ENCODE measurements at places on chromosomes 12 and 14.

DNA sequence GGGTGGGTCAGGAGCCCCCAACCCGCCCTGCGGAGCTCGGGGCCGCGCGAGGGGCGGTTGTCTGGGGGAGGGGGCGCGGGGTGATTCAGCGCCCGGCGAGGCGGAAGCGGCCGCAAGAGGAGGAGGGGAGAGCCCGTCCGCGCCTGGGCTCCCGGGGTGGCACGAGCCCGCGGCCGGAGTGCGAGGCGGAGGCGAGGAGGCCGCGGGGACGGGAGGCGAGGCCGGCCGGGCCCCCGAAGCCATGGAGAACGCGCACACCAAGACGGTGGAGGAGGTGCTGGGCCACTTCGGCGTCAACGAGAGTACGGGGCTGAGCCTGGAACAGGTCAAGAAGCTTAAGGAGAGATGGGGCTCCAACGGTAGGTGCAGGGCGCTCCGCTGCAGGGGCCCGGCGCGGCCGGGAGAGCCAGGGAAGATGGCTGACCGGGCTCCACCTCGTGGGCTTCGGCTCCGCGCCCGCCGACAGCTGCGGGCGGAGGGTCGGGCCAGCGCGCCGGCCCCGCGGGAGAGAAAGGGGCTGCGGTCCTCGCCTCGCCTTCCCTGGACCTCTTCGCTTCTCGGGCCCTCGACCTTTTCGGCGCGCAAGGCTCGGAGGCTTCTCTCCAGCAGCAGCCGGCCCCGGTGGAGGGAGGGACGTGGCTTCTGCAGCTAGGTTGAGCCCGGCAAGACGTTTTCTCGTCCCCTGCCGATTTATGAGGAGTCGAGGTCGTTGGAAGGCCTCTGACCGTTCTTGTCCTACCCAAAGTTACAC, 677 bp downstream of the ATP2A2 start:
- DNase-seq, result peak; percentile 7

DNA sequence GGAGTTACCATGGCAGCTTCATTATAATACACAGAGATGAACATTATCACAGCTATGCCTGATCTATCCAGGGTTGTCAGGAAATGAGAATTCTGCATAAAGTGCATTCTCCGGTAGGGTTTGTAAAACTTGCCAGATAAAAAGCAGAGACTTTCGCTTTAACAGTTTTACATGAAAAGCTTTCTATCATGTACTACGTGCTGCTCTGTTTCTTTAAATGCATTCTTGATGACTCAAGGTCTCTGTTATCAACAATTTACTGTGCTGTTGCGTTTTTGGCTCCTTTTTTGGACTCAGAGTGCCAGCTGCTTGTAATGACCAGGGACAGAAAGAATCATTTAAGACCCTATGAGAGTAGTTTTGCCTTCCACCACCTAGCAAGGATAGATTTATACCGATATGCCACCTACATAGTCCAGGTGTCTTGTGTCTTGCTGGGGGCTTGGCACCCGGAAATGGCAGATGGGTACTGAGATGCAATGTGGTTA, 371.2 kb downstream of the BTG1 start:
- no peak for DNase-seq

DNA sequence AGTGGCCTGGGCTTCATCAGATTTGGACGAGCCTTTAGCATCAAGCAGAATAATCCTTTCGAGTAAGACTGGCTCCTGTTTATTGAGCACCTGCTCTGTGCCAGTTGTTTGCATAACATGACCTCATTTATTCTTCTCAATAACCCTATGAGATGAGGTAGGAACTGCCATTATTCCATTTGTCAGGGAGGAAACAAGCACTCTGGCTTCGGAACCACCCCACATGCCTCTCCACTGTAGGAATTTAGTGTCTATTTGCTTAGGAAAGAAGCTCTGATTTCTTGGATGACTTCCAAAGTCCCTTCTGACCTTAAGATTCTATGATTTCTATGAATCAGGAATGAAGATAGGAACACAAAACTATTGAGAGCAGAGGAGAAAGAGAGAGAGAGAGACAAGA, 11.0 kb downstream of the SAMD4A start:
- no peak for DNase-seq

DNA sequence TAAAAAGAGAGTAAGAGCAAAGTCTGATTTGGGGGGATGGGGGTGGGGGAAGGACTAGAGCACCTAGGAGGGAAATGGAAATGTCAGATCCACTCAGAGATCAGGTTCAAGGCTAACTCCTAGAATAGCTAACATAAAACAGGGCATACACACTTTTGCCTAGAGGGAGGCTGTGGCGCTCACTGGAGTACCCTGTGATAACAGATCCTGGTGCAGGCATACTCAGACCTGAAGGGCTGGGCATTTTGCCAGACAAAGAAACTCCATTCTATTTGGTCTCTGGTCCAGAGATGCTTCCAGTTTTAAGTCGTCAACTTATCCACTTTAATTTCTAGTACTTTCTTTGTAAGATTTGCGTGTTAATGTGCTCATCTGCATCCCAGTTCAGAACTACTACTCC, 5.8 kb downstream of the CTDSP2 start:
- DNase-seq, result no peak

- DNase-seq, result no peak
These were observed 14.8 kb downstream of the JDP2 start for GRCh38 chr14:75442642-75443041.

GRCh38 chr12:3974883-3975282, 101.7 kb upstream of the PARP11 start:
- DNase-seq, result no peak

- no peak for DNase-seq
These were observed 4.7 kb upstream of the CPNE6 start for GRCh38 chr14:24066496-24067132.
